ENCODE measurements at places on chromosomes 2 and 18. TPM values are rescaled to one million over a fixed set of nuclear protein-coding genes. Genes with fewer than 3 reads are reported as not detected.
A peak's percentile ranks its signal among the peaks of the same experiment; 100 is the strongest.

SLC8A1 gene
- total RNA-seq: 1.7 TPM

ALLC gene
- not detected for total RNA-seq

GAREM1 gene
- total RNA-seq: 21.4 TPM

MYL1 gene
- not detected for total RNA-seq

LHCGR gene
- not detected for total RNA-seq

C2orf74 gene
- 29.7 TPM for total RNA-seq

LOXHD1 gene
- not detected for total RNA-seq

MAP4K4 gene
- 162 TPM for total RNA-seq

FKBP7 gene
- 8.4 TPM for total RNA-seq

MBD1 gene
- total RNA-seq: 203 TPM

TXNDC2 gene
- not detected for total RNA-seq

WBP1 gene
- total RNA-seq: 46.5 TPM

RAD51AP2 gene
- 0.14 TPM for total RNA-seq

CHRND gene
- total RNA-seq: not detected

REG3A gene
- total RNA-seq: not detected

DNAH7 gene
- 0.91 TPM for total RNA-seq

- H3K27me3 ChIP-seq: no peaks in the 10 kb centered on the region
- H3K36me3 ChIP-seq: no peaks in the 10 kb centered on the region
- no peak overlapping the region for H3K27ac ChIP-seq
- DNase-seq: no peak
- H3K4me3 ChIP-seq: no peak overlapping the region
- peaks cover 6% of the 10 kb centered on the region for H3K4me1 ChIP-seq
Measured at GRCh38 chr2:219404291-219404910, 13.8 kb upstream of the DES start.

- no peaks in the 10 kb centered on the region for H3K36me3 ChIP-seq
- no peak for DNase-seq
- H3K27ac ChIP-seq: no peak overlapping the region
- no peaks in the 10 kb centered on the region for H3K27me3 ChIP-seq
Measured at GRCh38 chr18:31161757-31162418, 768 bp downstream of the DSC1 start.

- H3K27me3 ChIP-seq: no peaks in the 10 kb centered on the region
- no peak for DNase-seq
- no peaks in the 10 kb centered on the region for H3K36me3 ChIP-seq
- H3K4me3 ChIP-seq: no peak overlapping the region
Measured at GRCh38 chr18:23824240-23824639, 135.0 kb downstream of the LAMA3 start.

DNA sequence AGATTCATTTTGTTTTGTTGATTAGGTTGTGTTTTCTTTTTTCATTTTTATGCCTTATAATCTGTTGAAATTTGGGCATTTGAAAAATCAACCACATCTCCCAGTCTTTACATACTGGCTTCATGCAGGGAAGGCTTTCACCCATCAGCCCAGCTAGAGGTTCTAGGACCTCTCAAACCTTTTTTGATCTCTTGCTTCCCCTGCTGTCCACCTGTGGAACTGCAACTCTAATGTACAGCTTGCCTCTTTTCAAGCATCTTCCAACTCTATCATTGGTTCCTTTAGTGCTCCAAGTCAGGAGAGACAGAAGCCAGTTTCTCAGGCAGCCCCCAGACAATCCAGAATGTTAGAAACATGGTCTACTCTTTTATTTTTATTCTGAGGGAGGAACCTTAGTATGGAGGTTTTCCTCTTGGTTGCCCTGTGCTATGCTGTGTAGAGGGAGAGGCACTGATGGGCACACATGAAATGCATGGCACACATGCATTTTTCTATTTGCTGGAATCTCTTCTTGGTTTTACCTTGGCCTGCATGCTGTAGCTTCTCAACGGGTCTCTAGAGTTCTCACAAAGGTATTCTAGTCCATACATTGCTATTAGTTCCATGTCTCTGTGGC is 107.2 kb upstream of the L3MBTL4 start:
- H3K27me3 ChIP-seq: peaks cover 23% of the 10 kb centered on the region
- H3K36me3 ChIP-seq: no peaks in the 10 kb centered on the region
- H3K4me1 ChIP-seq: no peaks in the 10 kb centered on the region

DNA sequence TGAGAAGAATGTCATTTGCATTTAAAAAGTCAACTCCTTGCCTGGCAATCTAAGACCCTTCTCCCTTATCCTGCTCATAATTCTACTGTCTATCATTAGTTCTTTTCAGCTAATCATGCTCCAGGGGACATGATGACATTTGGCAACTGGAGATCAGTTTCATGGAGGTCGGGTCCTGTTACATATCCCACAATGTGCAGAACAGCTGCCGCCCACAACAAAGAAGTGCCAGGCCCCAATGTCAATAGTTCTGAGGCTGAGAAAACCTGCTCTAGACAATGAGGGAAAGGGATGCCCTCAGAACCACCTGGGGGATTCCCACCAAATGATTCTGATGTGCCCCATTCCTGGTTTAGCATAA is 53.4 kb upstream of the IL1RL1 start:
- peaks cover 18% of the 10 kb centered on the region for H3K4me1 ChIP-seq
- peak overlapping the region; percentile 99 for H3K27ac ChIP-seq
- no peak for DNase-seq
- no peaks in the 10 kb centered on the region for H3K27me3 ChIP-seq
- H3K4me3 ChIP-seq: no peak overlapping the region
- no peaks in the 10 kb centered on the region for H3K36me3 ChIP-seq

DNA sequence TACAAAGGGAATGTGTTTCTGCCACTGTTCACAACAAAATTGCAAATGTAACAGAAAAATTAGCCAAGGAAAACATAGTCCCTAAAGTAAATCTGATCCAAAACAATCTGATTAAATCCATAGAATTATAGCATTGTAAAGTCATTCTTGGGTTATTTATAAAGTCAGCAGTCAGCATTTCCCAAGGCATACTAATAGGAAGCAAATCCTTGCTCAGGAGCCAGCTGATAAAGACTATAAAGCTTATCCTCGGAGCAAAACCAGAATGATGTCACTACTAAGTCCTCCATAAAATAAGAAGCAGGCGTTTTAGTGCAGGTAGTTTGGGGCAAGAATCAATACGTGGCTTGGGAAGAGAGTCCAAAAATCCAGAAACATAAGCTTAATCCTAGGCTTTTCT is 67.3 kb upstream of the CSRNP3 start:
- DNase-seq: no peak
- H3K4me3 ChIP-seq: no peak overlapping the region
- no peak overlapping the region for H3K27ac ChIP-seq
- no peaks in the 10 kb centered on the region for H3K36me3 ChIP-seq

GRCh38 chr2:179877601-179878364 is 16.4 kb upstream of the ZNF385B start:
- H3K4me1 ChIP-seq: no peaks in the 10 kb centered on the region
- H3K27me3 ChIP-seq: no peaks in the 10 kb centered on the region
- no peaks in the 10 kb centered on the region for H3K36me3 ChIP-seq
- no peak overlapping the region for H3K27ac ChIP-seq
- DNase-seq: no peak
- H3K4me3 ChIP-seq: no peak overlapping the region

GRCh38 chr2:70460333-70460732 is 93.3 kb downstream of the TGFA start:
- no peak overlapping the region for H3K27ac ChIP-seq
- H3K4me3 ChIP-seq: no peak overlapping the region
- peak; percentile 13 for DNase-seq
- peaks cover 5% of the 10 kb centered on the region for H3K4me1 ChIP-seq
- H3K27me3 ChIP-seq: no peaks in the 10 kb centered on the region
- H3K36me3 ChIP-seq: peaks cover 15% of the 10 kb centered on the region

- no peak overlapping the region for H3K4me3 ChIP-seq
- no peaks in the 10 kb centered on the region for H3K36me3 ChIP-seq
- no peak for DNase-seq
- no peaks in the 10 kb centered on the region for H3K27me3 ChIP-seq
Measured at GRCh38 chr2:29607038-29607420, 314.4 kb downstream of the ALK start.

- peaks cover 38% of the 10 kb centered on the region for H3K4me1 ChIP-seq
- no peak for DNase-seq
- H3K36me3 ChIP-seq: no peaks in the 10 kb centered on the region
- no peak overlapping the region for H3K4me3 ChIP-seq
Measured at GRCh38 chr2:179745635-179746256, 115.7 kb downstream of the ZNF385B start.

GRCh38 chr2:16239296-16239850 is 299.0 kb downstream of the MYCN start:
- no peaks in the 10 kb centered on the region for H3K36me3 ChIP-seq
- no peak overlapping the region for H3K27ac ChIP-seq
- no peak overlapping the region for H3K4me3 ChIP-seq
- DNase-seq: no peak
- no peaks in the 10 kb centered on the region for H3K4me1 ChIP-seq
- H3K27me3 ChIP-seq: peaks cover 28% of the 10 kb centered on the region

DNA sequence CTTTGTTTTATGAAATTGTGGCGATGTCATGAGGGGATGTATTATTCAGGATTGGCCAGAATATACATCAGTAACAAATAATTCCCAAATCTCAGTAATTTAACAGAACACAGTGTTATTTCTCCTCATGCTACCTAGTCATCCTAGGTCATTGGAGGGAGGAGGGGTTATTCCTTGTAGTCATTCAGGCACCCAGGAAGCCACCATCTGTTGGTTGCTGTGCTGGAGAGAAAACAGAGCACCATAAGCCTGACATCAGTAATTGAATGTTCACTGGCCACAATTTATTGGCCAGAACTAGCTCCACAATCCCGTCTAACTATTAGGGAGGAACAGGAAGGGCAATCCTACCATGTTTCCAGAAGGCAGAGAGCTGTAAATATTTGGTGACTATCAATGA is 303.5 kb upstream of the CELF4 start:
- no peaks in the 10 kb centered on the region for H3K27me3 ChIP-seq
- DNase-seq: no peak
- H3K36me3 ChIP-seq: peaks cover 7% of the 10 kb centered on the region
- no peak overlapping the region for H3K27ac ChIP-seq
- no peak overlapping the region for H3K4me3 ChIP-seq

DNA sequence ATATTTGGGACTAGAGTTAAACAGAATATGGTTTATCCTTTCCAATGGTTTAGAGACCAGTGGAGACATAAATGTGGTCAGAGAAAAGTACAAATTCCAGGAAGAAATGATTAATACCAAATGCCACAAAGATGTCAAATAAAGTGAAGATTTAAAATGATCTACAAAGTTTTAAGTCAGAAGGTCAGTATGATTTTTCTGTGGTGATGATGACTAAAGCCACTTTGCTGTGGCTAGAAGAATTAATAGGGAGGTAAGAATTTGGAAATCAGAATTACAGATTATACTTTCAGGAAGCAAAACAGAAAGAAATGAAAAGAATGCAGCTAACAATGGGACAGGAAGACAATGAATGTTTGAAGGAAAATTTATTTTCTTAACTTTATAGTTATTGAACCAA is 91.5 kb upstream of the CDH7 start:
- no peak for DNase-seq
- H3K4me3 ChIP-seq: no peak overlapping the region
- no peaks in the 10 kb centered on the region for H3K4me1 ChIP-seq
- no peaks in the 10 kb centered on the region for H3K36me3 ChIP-seq

DNA sequence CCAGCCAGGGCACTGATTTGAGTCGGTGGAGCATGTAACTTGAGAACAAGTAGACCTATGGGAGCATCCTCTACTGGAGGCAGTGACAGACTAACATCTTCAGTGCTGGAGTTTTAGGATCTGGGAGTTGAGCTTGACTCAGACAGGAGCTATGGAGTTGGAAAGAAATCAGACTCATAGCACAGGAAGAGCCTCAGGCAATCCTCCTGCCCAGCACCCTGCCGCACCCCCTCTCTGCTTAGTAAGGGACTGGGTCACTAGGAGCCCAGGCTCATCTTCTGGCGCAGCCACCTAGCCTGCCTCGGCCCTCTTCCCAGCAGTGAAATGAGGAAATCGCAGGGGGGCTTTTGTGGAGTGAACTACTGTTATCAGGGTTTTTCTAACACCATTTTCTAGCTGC is 3.6 kb downstream of the ARID5A start:
- no peaks in the 10 kb centered on the region for H3K27me3 ChIP-seq
- peaks cover 8% of the 10 kb centered on the region for H3K4me1 ChIP-seq
- peaks cover 6% of the 10 kb centered on the region for H3K36me3 ChIP-seq
- DNase-seq: peak; percentile 79
- no peak overlapping the region for H3K27ac ChIP-seq

GRCh38 chr2:137467246-137467862 is 496.9 kb upstream of the HNMT start:
- no peak overlapping the region for H3K27ac ChIP-seq
- no peaks in the 10 kb centered on the region for H3K36me3 ChIP-seq
- H3K4me1 ChIP-seq: no peaks in the 10 kb centered on the region
- H3K4me3 ChIP-seq: no peak overlapping the region

- peak; percentile 100 for DNase-seq
- H3K27ac ChIP-seq: no peak overlapping the region
- no peaks in the 10 kb centered on the region for H3K27me3 ChIP-seq
- H3K36me3 ChIP-seq: no peaks in the 10 kb centered on the region
- H3K4me3 ChIP-seq: peak overlapping the region; percentile 6
Measured at GRCh38 chr2:38148501-38148900, 72.5 kb upstream of the CYP1B1 start.

- H3K27me3 ChIP-seq: peaks cover 21% of the 10 kb centered on the region
- no peak overlapping the region for H3K27ac ChIP-seq
- no peak for DNase-seq
- no peaks in the 10 kb centered on the region for H3K4me1 ChIP-seq
- no peak overlapping the region for H3K4me3 ChIP-seq
- no peaks in the 10 kb centered on the region for H3K36me3 ChIP-seq
Measured at GRCh38 chr2:2671826-2672225, 340.8 kb upstream of the MYT1L start.

DNA sequence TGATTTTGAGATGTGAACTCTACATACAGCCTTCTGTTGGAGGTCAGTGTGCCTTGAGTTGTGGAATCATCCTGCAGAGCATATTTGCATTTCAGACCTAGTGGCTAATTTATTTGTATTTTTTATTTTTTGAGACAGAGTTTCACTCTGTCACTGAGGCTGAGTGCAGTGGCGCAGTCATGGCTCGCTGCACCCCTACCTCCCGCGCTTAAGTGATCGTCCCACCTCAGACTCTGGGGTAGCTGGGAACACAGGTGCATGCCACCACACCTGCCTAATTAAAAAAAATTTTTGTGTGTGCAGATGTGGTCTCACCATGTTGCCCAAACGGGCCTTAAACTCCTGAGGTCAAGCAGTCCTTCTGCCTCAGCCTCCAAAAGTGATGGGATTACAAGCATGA is 104.4 kb downstream of the ASXL3 start:
- H3K4me3 ChIP-seq: no peak overlapping the region
- no peaks in the 10 kb centered on the region for H3K4me1 ChIP-seq
- peaks cover 38% of the 10 kb centered on the region for H3K27me3 ChIP-seq
- DNase-seq: no peak
- H3K36me3 ChIP-seq: no peaks in the 10 kb centered on the region

- H3K27me3 ChIP-seq: no peaks in the 10 kb centered on the region
- H3K4me3 ChIP-seq: no peak overlapping the region
- peak overlapping the region; percentile 2 for H3K27ac ChIP-seq
Measured at GRCh38 chr2:19287324-19287723, 71.1 kb downstream of the OSR1 start.

GRCh38 chr18:34131006-34131405 is 93.7 kb downstream of the NOL4 start:
- H3K4me3 ChIP-seq: no peak overlapping the region
- H3K27me3 ChIP-seq: no peaks in the 10 kb centered on the region
- no peaks in the 10 kb centered on the region for H3K4me1 ChIP-seq
- DNase-seq: no peak
- H3K27ac ChIP-seq: no peak overlapping the region
- H3K36me3 ChIP-seq: no peaks in the 10 kb centered on the region
